Mammary microvascular endothelial cell (primary cell): ENCODE measurements at places on chromosomes 1 and 21. TPM values are rescaled to one million over a fixed set of nuclear protein-coding genes. Genes with fewer than 3 reads are reported as not detected.

Gene S100A8
- not detected in 2 replicates for total RNA-seq

Gene GPR37L1
- total RNA-seq, result not detected in 2 replicates

Gene CRNN
- total RNA-seq, result not detected in 2 replicates

Gene IL19
- not detected in 2 replicates for total RNA-seq

Gene HUNK
- total RNA-seq, result under 0.01 TPM in 1 of 2 replicates, not detected in the other

Gene SYTL1
- 0.27 and 0.30 TPM in 2 replicates for total RNA-seq

Gene EPHA10
- not detected in 2 replicates for total RNA-seq

Gene LCE1B
- not detected in 2 replicates for total RNA-seq

Gene TPTE
- total RNA-seq, result not detected in 2 replicates
